ENCODE measurements at places on chromosomes 13 and 19.

GRCh38 chr13:43835701-43836100, 43.8 kb downstream of the CCDC122 start:
- peak; percentile 1 for DNase-seq

- DNase-seq: no peak
These were observed 194.0 kb upstream of the NBEA start for GRCh38 chr13:34748073-34748472.

DNA sequence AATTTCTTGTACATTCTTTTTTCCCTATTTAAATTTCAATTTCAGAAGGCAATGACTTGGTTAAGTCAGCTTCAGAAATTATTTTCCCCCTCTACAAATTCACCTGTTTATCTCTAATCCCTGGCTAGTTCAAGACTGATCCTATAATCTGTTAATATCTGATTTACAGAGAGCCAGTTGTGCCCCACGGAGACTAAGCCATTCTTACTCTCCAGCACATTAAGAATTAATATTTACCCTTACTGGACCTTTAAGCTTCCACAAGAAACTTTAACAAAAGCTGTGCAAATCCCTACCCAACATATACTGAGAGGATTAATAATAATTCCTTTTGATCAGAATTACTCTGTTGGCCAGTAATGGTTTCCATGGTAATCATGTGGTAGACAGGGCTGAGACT, 786.2 kb downstream of the PCDH9 start:
- no peak for DNase-seq

- no peak for DNase-seq
These were observed 6.4 kb upstream of the BST2 start for GRCh38 chr19:17411801-17412200.

DNA sequence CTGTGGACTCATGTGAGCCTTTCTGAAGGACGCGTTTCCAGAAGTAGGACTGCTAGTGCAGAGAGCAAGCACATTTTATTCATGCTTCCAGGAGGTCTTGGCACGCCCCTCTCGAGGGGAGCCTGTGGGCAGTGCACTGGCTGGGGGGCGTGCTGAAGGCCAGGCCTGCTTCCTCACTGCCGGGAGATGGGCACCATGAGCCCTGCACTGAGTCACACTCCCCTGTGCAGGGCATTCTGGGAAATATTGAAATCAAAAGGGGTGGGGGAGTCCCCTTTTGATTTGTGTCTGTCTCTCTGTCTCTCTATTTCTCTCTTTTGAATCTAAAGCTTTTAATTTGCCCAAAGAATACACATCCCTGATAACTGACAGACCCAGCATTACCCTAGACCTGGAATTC, 34.0 kb downstream of the DPF1 start:
- no peak for DNase-seq

DNA sequence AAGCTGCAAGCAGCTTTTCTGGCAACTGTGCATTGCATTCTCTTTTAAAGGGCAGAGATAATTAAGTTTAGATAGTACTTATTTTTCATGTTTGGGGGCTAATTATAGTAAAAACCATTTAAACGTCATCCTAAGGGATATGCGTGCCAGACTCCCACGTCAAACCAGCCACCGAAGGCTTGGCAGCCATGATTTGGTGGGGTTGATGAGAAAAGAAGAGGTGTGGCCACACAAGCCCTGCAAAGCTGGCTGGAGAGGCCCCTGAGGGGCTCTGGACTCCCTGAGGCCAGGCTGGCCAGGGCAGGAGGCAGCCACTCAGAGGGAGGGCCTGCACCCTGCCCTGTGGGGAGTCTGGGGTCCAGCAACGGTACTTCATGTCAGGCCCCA, 17.5 kb downstream of the PEPD start:
- DNase-seq: no peak

DNA sequence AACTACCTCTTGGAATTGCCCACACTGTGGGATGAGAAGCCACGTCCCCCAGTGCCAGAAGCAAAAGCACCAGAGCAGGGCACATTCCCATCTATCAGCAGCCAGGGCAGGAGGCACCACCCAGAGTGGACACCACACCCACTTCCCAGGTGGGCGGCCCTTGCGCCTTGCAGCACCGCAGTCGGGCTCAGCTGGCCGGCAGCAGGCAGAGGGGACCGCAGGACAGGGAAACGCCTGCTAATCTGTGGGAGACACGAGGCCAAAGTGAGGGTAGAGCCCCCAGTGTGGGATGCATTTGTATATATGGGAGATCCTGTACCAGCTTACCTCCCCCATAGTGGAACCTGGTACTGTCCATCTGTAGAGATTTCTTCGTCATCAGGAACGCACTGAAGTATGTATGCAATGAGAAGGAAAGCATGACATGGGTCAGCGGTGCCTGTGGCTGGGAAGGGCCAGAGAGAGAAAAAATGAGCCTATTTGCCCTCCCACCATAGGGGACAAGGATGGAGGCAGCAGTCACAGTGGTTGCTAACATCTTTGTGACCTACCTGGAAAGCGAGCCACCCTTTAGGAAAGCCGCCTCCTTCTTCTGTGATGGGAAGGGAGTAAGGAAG, 30.9 kb upstream of the NPAS1 start:
- no peak for DNase-seq

DNA sequence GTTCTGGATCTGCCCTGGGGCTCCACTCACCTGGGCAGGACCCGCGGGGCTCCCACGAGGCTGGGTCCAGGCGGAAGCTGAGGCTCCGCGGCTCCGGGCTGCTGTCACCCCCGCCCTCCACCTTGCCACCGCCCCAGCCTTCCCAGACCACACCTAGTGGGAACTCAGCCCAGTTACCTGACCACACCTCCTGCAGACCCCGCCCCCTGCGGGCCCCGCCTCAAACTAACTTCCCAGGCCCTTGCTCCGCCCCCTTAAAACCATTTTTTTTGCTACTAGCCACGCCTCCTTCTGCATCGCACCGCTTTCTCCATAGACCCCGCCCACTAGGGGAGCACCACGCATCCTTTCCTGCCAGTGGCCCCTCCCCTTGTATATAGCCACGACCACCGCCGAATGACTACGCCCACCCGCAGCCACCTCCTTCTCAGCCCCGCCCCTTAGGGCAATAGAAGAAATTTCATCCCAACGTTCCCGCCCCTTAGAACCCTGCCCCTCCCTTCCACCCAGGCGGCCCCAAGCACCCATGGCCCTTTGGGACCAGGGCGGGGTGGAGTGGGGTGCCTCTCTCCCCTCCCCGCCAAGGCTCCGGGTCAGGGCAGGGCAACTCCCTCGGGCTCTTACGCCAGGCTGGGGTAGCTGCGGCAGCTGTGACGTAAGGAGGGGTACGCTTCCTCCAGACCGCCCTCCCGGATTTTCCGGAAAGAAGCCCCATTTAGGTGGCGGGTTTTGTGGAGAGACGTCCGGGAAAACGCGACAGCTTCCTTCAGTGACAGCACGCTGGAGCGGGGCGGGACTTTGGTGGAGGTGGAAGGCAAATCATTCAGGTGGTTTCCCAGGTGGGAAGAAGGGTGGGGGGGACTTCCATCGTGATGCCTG, at the start of gene SH2D3A:
SH2D3A (minus strand) TSS at position 79 of the 879 bp plus-strand sequence. CDS start 3,687 bp downstream, outside the sequence.
- DNase-seq: peak; percentile 96

All from CD4-positive, alpha-beta T cell treated with Interleukin-15 for 4 hours (primary cell).